Kidney capillary endothelial cell (primary cell): ENCODE measurements at places on chromosomes 4 and X.

GRCh38 chrX:119758731-119759247 is 401 bp downstream of the SOWAHD start:
- no peak for DNase-seq

GRCh38 chrX:11531226-11531625 is 134.5 kb downstream of the ARHGAP6 start:
- DNase-seq = peak; percentile 22

DNA sequence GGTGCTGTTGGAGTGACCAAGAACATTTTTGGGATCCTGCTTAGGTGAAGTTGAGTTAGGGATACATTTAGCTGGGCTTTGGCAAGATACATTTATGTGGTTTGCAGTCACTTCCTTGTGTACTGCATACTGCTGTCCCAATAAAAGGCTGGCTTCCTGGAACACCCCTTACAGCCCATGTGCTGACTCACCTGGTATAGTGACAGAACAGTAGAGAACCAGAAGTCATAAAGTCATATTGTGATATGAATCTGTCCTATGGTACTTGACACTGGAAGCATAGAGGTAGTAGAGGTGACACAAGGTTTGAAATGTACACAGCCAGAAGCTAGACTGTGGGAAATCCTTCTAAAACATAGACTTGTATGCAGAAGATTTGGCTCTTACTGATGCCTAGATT is 55.3 kb upstream of the SLC25A43 start:
- DNase-seq = no peak

DNA sequence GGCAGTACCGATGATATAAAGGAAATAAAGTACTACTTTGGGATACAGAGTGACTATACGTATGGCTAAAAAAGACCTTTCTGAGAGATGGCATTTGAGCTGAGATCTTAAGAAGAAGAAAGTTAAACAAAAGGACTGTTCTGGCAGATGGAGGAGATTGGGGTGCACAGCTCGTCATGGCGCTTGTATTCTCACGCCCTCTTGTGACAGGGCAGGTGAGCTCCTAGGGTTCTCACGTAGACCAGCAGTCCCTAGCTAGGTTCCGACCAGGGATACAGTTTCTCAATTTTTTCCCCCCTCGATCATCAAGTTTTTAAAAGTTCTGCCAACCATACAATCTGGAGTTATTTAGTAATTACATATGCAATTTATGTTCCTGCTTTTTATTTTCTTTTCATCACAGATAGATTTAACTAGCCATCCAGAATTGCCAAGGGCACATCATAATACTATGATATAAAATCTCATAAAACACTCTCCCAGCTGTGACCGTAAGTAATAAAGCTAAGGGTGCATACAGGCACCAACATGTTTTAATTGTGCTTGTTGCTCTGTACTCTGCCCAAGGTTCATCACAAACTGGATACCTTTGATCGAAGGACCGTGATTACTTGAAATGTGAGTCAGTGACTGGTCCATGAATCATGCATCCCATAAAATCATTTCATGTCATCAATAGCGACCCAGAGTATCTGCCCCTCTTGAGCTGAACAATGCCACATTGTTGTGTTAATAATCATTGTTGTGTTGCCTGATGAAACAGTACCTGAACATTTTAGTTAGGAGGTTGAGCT is 69.4 kb upstream of the ZNF518B start:
- DNase-seq = no peak

DNA sequence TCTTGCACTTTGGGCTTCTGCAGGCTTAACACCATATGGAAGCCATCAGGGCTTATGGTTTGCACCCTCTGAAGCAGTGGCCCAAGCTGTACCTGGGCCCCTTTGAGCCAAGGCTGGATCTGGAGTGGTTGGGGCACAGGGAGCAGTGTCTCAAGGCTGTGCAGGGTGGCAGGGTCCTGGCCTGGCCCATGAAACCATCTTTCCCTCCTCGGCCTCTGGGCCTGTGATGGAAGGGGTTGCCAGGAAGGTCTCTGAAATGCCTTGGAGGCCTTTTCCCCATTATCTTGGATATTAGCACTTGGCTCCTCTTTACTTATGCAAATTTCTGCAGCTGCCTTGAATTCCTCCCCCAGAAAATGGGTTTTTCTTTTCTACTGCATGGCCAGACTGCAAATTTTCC is 134.7 kb upstream of the USP9X start:
- no peak for DNase-seq

GRCh38 chrX:5802391-5802790 is 426.3 kb downstream of the NLGN4X start:
- DNase-seq = no peak

- DNase-seq = no peak
Observed at GRCh38 chr4:10272511-10272910, 155.9 kb upstream of the WDR1 start.

- DNase-seq = no peak
Observed at GRCh38 chr4:68267433-68267944, 22.0 kb upstream of the TMPRSS11B start.

DNA sequence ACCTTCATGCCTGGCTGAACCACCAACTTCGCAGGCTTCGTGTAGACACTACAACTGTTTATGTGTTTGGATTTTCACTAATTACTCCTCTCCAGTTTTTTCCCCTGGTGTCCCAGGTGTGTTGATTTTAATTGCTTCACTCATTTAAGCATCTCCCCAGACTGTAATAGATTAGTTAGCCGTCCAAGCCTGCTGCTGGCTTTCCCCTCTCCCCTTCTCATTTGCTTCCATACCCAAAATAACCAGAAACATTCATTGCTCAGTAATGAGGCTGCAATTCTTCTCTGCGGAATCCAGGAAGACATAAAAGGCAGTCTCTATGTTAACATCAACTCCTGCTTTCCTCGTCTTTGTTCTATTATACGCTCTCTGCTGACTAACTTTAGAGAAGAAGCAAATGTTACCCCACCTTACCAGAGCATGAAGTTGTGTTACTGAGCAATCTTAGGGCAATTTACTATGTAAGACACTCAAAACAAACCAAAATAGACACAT is 37.9 kb upstream of the SCRG1 start:
- DNase-seq = no peak

DNA sequence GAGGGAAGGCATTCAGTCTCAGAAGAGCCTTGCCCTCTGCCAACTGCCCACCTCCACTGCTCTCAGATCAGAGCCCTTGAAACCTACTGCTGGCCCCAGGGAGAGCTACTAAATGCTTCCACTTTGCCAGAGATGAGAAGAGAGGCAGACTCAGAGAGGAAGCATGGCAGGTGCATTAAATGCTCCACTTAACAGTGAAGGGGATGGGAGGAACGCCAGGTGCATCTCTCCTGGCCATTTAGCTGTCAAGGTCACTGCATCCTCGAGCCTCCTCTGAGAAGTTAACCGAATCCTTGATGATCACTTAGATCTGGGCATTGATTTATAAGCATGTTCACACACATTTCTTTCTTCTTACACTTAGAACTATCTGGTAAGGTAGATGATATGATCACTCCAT is 15.0 kb downstream of the TRPC5 start:
- no peak for DNase-seq

DNA sequence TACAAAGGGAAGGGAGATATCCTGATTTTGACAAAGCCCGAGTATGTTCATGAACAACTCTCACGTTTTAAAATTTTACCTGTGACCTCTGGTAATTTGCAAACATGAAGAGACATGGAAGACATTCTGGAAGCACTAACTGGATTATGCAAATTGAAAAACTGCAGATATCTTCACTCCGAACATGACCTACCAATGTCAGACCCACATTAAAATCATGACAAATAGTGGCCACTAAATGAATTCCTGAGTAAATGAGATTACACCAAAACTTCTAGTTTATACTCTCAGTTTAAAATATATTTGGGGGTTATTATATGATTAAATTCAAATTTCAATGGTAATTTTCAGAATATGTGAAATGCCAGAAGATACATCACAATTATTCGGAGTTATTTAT is 19.9 kb upstream of the CBR4 start:
- DNase-seq = no peak

DNA sequence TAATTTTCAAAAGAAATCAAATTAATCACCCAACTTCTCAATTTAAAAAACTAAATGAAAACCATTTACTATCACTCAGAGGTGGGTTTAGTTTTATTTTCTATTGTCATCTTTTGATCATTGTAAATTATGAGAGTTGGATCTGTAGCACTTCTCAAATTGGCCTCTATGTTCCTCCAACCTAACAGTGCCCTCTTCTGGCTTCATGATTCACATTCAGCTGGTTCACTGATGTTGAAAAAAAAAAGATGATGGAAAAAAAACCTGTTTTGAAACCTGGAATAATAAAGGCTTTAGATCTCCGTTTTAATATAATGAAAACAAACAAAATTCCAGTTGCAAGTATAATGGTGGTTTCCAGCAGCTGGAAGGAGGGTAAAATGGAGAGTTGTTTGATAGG is 2.4 kb upstream of the NBDY start:
- no peak for DNase-seq

DNA sequence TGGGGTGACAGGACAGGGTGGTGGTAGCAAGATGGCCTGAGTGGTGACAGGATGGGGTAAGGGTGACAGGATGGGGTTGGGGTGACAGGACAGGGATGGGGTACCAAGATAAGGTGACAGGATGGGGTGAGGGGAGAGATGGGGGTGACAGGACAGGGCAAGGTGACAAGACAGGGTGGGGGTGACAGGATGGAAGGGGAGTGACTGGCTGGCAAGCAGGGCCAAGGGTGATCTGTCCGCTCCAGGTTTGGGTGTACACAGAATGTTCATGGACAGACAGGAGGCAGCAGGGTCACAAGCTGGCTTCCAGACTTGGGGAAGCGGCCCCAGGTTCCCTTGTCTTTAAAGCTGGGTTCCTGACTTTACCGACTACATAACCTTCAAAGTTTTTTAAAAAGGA is 23.3 kb downstream of the RNF212 start:
- DNase-seq = no peak

DNA sequence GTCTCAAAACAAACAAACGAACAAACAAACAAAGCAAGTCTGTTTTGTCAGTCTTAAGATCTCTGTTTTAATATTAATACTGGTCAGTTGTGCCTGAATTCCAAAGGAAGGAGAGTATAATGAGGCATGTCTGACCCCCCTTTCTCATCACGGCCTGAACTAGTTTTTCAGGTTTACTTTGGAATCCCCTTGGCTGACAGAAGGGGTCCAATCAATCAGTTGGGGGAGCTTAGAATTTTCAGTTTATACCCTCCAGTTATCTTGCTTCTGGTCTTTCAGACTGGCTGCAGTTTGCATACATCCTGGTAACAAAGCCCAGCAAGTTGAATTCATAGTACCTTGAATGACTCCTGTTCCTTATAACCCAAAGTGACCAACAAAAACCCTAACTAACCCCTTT is 41.1 kb downstream of the TBC1D9 start:
- DNase-seq = no peak

GRCh38 chrX:103640401-103641155 is 11.8 kb downstream of the TCEAL1 start:
- DNase-seq = peak; percentile 59

DNA sequence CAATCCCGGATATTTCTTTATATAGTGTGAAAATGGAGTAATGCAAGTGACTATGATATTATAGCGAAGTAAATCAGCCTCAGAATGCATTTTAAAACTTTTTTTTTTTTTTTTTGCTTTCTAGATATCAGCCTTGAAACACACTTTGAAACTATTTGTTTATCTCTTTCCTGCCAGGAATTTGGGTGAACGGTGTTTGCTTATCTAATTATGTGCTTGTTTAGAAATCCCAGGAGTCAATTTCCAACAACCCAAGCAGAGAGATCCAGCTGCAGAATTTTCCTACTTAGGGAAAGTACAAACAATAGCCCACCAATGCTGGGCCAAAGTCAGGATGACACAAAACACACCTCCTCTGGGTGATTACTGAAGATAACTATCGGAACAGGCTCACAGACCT is 958.8 kb downstream of the PCDH18 start:
- DNase-seq = no peak

DNA sequence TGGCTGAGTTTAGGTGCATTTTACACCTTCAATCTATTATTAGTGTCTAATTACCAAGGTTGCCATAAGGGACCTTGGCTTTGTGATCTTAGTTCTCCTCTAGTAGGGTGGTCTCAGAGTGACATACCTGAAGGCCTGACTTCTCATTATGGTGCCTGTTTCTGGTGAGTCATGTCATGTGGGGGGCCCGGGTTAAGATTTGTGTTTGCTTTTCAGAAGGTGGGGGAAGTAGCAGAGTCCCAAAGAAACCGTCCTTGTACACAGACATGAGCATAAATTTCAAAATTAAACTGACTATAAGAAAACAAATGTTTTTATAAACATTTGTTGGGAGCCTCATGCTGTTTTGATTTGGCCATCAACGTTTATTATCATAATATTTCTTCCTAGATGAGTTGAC is 74.5 kb downstream of the HHIP start:
- DNase-seq = no peak

- no peak for DNase-seq
Observed at GRCh38 chrX:18075603-18076002, 145.1 kb downstream of the BEND2 start.

- DNase-seq = no peak
Observed at GRCh38 chr4:8912089-8912455, 40.4 kb upstream of the HMX1 start.

DNA sequence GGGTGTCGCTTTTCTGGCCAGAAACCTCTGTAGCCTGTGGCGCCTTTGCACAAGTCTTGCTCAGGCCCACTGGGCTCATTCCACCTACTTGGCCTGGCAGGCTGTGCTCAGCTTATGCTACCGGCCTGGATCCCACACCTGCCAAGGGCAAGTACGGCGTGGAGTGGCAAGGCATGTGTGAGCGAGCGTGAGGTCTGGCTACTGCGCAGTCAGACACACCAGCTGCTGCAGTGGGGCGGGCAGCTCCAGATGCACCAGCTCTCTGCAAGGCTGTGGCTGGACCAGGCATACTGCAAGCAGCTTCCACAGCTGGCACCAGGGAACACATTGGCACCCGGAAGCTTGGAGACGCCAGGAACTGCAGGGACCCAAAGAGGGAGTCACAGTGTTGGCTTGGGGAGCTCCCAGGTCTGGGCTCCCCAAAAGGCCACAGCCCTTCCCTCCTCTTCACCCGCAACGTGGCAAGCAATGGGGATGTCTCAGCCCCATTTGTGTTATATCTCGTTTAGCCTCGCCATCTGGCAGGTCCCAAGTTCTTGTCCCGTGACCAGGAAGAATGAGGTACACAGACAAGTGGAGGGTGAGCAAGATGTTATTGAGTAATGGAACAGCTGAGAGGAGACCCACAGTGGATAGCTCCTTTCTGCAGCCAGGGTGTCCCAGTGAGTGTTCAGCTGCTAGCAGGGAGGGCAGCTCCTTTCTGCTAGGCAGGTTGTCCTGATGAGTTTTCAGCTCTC is 3.8 kb upstream of the FBXW7 start:
- no peak for DNase-seq

GRCh38 chr4:31458813-31459212 is 738.6 kb downstream of the PCDH7 start:
- DNase-seq = no peak
